ENCODE measurements at places on chromosomes 2 and 18.

DNA sequence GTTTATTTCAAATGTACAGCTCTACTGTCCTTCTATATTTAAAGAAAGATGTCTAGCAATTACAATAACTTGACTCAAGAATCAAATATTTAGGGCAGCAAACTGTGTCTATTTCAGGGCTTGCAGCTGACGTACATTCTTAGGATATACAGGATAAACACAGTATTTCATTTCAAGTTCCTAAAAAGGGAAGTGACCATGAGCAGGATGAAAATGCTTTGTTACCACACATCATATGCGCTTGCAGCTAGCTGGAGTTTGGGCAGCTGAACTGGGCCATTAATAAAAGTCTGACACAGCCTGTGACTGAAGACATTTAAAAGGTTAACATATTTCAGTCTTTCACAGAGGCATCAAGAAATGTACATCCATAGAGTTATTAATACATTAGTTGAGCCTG, 264.6 kb upstream of the TRIB2 start:
- no peak for DNase-seq

DNA sequence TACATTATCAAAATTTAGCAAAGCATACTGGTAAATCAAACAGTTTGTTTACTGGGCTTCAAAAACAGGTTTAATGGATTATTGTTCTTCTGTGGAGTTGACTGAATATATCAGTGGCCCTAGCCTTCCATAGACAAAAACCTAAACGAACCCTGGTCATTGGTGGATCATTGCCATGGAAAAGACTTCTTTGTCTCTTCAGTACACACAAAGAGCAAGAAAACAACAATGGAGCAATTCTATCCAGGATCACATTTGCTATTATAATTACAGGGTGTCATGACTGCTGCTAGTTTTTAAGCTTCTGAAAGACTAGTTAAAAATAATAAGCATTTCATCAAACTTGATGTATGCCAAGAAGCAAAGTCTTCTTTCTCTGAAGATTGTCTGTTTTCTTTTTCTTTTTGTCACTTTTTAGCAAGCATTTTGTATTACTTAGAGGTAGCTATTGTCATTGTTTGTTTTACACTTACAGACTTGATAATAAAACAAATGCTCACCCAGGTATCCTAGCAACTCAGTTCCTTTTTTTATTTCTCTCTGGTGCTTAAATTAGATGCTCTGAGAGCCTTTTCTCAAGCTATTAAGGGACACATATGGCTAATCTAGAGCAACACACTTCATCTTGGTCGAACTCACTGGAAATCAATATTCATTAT, 1228.7 kb upstream of the DDX18 start:
- no peak for DNase-seq

- DNase-seq = no peak
Observed at GRCh38 chr2:239736358-239737143, 288.6 kb downstream of the NDUFA10 start.

DNA sequence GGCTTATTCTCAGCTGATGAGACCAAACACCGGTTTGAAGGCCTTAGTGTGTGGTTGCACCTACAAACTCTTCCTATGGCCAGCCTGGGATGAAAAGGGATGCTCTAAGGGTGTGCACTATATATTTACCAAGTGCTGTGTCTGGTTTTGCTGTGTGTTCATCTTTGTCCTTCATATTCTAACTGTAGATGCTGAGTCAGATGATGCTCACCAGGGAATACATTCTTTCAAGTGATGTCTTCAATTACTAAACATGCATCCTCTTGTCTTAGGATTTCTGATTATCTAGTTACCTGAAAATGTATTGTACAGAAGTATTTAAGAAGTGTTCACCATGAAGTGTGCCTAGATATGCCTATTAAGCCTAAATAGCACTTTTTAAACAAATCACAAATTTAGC, 1111.6 kb upstream of the ZEB2 start:
- no peak for DNase-seq

- no peak for DNase-seq
Observed at GRCh38 chr2:204730603-204731002, 185.3 kb downstream of the PARD3B start.

GRCh38 chr2:241197947-241198346, 9.5 kb downstream of the ANO7 start:
- no peak for DNase-seq

DNA sequence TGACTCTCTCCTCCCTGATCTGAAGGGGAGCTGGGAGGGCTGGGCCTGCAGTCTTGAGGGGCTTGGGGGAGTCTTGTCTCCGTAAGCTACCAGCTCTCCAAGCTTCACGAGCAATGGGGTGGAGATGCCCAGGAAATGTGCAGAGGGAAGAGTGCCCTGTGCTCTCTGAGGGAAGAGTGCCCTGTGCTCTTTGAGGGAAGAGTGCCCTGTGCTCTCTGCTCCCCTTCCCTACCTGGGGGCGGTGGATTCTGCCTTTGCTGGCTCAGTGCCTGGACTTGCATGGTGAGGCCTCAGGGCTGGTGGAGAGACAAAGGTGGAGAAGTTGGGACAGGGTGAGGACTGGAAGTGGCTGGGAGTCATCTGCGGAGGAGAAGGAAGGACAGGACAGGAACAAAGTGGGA, 72.7 kb downstream of the TWIST2 start:
- no peak for DNase-seq

- no peak for DNase-seq
Observed at GRCh38 chr18:65753520-65753919, 2.7 kb downstream of the CDH7 start.

DNA sequence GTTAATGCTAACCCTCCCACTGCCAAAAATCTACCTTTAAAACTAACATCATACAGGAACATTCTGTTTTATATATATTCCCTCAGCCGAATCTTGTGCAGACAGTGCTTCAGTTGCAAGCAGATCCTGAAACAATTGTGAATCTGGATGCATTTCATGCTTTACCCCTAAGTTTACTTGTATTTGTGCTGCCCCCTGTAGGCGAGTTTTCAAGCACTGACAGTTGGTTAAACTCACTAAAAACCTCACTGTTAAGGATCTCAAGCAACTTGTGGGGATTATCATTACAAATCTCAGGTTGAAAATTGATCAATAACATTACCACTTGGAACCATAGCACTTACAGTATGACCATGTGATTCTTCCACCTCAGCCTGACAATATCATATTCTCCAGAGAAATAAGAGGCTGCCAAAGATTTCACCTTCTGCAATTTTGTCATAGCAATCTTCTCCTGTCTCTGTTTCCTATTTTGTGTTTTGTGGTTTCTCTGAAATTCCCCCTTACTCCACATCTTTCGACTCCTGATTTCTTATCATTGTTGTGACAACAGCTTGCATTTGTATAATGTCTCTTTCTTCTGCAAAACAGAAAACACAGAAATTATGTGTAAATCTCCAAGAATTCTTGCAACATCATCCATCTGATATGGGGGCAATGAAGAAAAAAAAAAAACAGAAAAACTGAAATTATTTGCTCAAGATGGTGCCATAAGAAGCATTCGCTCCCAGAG, 354.6 kb upstream of the SETBP1 start:
- DNase-seq = no peak

DNA sequence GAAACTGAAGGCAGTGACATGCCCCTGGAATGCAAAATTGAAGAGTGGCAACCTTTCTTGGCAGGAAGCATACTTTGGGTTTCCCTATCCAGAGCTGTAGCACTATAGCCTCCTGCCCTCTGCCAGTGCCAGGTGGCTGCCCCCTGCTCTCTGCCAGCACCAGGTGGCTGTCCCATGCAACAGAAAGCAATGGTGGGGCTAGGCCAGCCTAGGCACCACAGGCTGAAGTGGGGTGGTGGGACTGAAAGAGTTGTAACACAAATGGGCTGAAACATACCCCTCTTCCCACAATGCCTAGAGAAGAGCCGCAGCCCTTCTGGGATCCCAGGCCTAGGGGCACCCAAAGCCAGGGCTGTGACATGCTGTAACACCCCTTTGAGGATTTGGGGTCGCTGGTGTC, 1739.3 kb upstream of the LRRTM1 start:
- DNase-seq = no peak

DNA sequence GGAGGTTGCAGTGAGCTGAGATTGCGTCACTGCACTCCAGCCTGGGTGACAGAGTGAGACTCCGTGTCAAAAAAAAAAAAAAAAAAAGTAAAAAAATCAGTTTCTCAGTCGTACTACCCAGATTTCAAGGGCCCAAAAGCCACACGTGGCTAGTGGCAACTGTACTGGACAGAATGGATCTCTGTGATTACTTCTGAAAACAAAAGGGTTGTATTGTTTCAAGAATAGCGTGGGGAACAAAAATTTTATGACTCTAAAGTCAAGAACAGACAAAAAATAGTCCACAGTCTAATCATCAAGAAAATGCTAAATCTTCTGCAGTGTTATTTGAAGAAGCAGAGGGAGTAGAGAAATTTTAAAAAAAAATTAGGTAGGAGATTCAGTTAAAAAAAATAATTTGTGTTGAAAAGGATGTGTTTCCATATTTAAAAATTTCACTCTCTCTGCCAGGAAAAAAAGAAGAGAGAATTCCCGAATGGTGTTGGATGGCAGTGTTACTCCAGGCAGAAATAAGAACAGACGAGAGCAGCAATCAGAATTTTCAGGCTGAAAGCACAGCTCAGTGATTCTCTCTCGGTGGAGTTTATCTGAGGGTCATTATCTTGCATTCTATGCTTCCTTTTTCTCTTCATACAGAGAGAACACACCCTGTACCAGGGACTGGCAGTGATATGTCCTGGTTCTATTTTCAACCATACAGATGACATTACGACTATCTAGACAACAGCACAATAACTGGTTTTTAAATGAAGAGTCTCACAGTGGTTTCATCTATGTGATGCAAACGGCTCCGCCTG, 61.8 kb downstream of the CABYR start:
- DNase-seq = no peak

GRCh38 chr2:71716697-71717624, 263.6 kb downstream of the DYSF start:
- no peak for DNase-seq

- DNase-seq = no peak
Observed at GRCh38 chr18:9709304-9709877, 1.3 kb downstream of the RAB31 start.

- DNase-seq = no peak
Observed at GRCh38 chr2:29074411-29074810, at the start of gene PCARE. TSS of gene PCARE (minus strand) at chr2:29074523. CDS start at chr2:29074261, 262 bp downstream.

DNA sequence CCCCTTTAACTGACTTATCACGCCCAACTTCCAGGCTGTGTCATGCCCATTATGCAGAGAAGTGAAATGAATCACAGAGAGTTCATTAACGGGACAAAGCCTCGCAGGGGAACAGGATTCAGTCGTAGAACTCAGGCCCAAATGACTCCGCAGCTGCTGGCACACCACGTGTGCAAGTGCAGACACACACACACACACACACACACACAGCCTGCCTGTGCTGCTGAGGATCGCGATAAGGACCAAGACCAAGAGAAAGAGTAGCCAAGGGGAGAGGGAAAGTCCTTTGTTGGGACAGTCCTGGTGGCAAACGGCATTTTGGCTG, 90.0 kb upstream of the TAF1B start:
- peak; percentile 79 for DNase-seq

DNA sequence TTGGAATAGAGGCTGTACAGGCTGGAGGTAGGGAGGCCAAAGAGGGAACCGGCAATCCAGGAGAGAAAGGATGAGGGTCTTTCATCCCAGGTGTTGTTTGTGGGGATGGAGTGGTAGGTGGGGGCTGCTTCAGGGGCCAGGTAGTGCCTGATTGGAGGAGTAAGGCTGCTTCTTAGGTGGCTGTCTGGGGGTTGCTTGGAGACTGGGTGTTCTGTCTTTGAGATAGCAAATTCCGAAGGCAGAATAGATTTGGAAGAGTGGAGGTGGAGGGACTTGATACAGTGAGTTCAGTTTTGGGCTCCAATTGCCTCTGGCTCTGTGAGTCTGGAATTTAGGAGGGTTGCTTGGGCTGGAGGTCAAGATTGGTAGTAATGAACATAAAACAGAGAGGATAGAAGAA, 5.9 kb downstream of the ZNF532 start:
- no peak for DNase-seq

DNA sequence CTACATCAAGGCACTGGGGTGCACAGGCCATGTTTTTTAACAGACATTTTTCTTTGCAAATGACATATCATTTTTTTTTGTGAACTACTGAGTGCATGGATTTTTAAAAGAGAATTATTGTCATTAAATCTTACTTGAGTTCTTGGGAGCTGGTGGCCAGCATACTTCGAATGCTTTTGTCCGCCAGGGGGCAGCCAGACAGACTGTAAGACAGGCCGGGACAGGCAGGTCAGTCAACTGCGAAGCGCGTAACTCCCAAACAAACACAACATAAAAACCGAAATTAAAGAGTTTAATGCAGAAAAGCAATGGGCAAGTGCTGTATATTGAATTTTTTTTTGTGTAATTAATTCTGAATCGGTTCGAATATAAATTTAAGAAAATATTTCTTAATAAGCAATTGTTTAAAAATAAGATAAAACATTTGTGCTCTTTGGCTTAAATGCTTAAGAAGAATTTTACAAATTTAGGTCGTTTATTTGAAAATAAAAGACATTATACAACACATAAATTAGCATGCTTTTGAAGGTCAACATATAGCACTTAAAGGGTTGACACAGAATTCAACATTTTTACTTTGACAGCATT, 142.2 kb upstream of the PXDN start:
- DNase-seq = peak; percentile 10

GRCh38 chr2:103986001-103986400, 867.9 kb upstream of the POU3F3 start:
- DNase-seq = no peak

DNA sequence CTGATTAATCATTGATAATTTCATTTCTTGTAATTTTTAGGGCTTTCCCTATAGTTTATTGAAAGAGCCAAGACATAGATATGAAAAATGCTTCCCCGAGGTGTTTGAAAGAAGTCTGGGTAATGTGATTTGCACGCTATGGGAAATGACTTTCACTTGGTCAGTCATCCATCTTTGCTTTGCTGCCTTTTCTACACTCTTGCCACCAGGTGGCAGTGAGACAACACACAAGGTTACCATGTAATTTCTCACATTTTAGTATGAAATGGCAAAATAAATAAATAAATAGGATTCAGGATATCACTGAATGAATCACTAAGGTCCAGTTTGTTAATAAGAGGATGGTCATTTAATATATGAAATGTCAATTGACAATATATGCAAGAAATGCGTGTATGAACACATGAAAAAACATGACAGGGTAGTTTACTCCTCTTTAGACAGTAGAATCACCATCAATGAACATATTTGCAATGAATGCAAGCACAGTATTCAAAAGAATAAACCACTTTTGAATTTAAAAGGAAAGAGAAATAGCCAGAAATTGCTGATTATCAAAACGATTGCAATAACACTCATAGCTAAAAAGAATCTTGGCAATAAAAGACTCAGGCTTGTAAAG, 52.2 kb upstream of the KCNH7 start:
- no peak for DNase-seq

GRCh38 chr2:71613403-71613952, 160.1 kb downstream of the DYSF start:
- no peak for DNase-seq

DNA sequence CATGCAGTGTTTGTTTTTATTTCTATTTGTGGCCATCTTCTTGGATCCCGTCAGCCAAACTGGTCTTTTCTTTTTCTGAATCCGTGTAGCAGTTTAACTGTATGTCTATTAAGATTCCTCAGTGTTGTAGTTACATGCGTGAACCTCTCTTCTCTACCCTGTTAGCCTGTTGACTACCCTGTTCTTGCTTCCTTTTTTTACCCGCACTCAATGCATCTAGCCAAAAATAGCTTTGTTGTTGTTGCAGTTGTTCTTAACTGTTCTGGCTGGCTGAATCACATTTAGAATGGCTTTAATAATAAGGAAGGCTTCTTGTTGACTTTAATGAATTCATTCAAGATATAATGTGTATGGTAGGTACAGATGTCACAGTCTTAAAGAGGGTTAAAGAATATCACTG, 137.1 kb downstream of the LCLAT1 start:
- DNase-seq = no peak

GRCh38 chr2:144267239-144267638, 252.7 kb downstream of the ZEB2 start:
- peak; percentile 5 for DNase-seq

- DNase-seq = no peak
Observed at GRCh38 chr2:169129703-169130243, 60.4 kb downstream of the DHRS9 start.
